ENCODE measurements at places on chromosomes 12 and 14.

- no peak for DNase-seq
Measured at GRCh38 chr12:117494833-117495655, 133.6 kb upstream of the NOS1 start.

- no peak for DNase-seq
Measured at GRCh38 chr12:78398750-78399149, 465.8 kb upstream of the SYT1 start.

- DNase-seq: no peak
Measured at GRCh38 chr12:93850481-93851256, 173.5 kb downstream of the CRADD start.

GRCh38 chr14:34386865-34387485 lies 75.1 kb downstream of the SPTSSA start:
- DNase-seq: no peak

GRCh38 chr12:27332714-27333402 lies at the start of gene BMAL2:
Gene BMAL2, plus strand, starts transcription at chr12:27332836. Its CDS starts 237 bp downstream, at chr12:27333073.
- peak; percentile 21 for DNase-seq

- no peak for DNase-seq
Measured at GRCh38 chr12:5318874-5319273, 113.0 kb upstream of the NTF3 start.

DNA sequence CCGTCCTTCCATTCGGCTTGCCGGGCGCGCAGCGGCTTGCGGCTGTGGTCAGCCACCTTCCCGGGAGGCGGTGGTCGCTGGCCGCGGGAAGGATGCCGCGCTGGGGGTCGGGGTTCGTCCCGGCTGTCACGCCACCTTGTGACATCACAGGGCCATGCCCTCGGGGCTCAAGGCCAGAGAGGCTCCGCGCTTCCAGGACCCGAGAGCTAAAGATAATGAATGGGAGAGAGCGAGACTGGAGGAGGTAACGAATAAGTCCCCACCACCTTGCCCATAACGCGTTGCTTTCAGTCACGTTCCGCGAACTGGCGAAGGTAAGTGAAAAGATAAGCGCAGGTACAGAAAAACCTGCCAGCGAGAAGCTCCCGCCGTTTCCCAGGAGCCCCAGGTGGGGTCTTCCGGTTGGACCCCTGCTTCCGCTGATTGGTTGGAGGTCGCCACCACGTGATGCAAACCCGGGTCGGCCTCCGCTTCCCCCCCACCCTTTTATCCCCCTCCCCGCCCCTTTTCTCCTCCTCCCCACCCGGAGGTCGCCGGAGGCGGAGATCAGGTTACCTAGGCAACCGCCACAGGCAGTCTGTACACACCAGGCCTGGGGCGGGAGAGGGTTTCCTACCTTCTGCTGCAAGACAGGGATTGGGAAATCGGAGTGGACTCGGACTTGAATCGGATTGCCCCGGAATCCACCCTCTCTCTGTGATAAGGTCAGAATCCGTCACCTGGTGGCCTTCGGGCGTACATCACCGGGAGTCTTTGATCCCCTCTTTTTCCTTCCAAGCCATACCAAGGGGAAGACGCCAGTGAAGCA lies at the start of gene LRRC9:
LRRC9 (plus strand) TSS at position 575 of the 808 bp plus-strand sequence.
- no peak for DNase-seq

- no peak for DNase-seq
Measured at GRCh38 chr12:114168061-114168460, 201.9 kb upstream of the RBM19 start.

GRCh38 chr12:6425590-6426531 lies 18.9 kb upstream of the CD27 start:
- no peak for DNase-seq

DNA sequence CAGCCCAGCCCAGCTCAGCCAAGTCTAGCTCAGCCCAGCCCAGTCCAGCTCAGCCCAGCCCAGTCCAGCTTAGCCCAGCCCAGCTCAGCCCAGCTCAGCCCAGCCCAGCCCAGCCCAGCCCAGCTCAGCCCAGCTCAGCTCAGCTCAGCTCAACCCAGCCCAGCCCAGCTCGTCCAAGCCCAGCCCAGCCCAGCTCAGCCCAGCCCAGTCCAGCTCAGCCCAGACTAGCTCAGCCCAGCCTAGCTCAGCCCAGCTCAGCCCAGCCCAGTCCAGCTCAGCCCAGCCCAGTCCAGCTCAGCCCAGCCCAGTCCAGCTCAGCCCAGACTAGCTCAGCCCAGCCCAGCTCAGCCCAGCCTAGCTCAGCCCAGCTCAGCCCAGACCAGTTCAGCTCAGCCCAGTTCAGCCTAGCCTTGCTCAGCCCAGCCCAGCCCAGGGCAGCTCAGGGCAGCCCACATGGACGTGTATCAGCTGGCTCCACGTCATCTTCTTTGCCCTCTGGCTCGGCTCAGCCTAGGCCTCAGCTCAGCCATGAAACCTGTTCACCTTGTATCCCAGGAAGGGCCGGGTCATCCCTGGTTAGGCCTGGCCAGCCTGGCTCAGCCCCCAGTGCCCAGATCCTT lies 185.6 kb downstream of the TMEM121 start:
- DNase-seq: no peak

- peak; percentile 7 for DNase-seq
Measured at GRCh38 chr12:95548056-95548538, 3.2 kb downstream of the USP44 start.

GRCh38 chr12:132238488-132238854 lies 90.9 kb downstream of the GALNT9 start:
- DNase-seq: no peak

DNA sequence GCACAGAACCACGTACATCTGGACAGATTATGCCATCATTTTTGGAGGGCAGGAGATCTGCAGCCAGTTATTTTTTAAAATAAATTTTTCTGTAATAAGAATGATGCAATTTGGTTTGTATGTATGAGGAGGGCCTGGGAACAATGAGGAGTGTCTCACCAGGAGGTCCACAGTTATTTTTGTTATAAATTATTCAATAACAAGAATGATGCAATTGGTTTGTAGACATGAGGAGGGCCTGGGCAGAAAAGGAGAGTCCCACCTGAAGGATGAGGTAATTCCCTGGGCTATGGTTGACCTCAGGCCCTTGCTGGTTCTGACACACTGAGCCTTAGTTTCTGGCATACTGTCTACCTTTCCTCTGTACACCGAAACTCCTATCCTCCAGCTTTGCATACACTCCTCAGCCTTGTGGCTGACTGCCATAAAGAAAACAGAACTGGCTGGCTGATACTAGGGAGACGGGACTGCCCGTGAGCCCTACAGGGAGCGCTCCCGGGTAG lies 9.0 kb upstream of the DCD start:
- DNase-seq: no peak

- no peak for DNase-seq
Measured at GRCh38 chr12:11457996-11458645, 62.8 kb upstream of the PRB2 start.

GRCh38 chr12:23495472-23495871 lies 454.0 kb downstream of the SOX5 start:
- DNase-seq: no peak

GRCh38 chr12:19010726-19011125 lies 118.8 kb upstream of the PLEKHA5 start:
- no peak for DNase-seq

- DNase-seq: no peak
Measured at GRCh38 chr12:80184926-80185325, 85.6 kb downstream of the OTOGL start.

GRCh38 chr12:10749700-10750384 lies 26.7 kb upstream of the YBX3 start:
- DNase-seq: peak; percentile 54

GRCh38 chr12:64627771-64628170 lies 17.5 kb downstream of the RASSF3 start:
- DNase-seq: no peak

- peak; percentile 95 for DNase-seq
Measured at GRCh38 chr12:54579696-54580333, 8.6 kb downstream of the PPP1R1A start.

GRCh38 chr12:124520907-124521306 lies 46.5 kb downstream of the NCOR2 start:
- no peak for DNase-seq

- DNase-seq: no peak
Measured at GRCh38 chr12:19018302-19018970, 111.1 kb upstream of the PLEKHA5 start.

- peak; percentile 46 for DNase-seq
Measured at GRCh38 chr12:124457287-124458219, 109.9 kb downstream of the NCOR2 start.

DNA sequence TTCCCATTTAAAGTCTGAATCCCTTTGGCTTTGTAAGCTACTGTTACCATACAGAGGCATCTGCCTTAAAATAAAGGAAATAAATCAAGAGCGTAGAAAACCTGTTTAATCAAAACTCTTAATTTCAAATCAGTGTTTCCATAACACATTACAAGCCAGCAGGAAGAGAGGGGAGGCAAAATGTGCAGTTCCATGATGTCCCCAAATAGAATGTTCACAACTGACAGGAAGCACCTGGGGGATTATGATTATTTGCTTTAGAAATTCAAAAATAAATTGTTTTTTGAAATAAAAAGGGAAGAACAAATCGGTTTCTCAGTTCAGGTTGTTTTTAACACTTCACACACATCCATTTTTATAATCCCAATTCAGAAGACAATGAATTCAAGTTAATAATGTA lies 21.4 kb downstream of the SOCS2 start:
- no peak for DNase-seq

DNA sequence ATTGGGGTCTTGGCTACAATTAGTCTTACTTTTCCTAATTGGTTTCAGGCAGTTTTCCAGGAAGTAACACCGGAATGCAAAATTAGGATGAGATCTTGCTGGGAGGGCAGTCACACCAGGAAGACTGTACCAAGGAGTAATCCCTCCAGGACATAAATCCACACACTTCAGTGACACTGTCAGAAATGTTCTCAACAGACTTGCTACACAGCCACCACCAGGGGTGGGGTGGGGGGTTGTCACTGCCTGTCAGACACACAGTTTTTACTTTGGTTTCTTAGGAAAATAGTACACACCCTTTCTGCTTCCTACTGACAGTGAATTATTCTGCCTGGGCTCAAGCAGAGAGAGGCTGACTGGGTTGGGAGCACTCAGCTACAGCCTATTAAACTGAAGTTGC lies 102.9 kb upstream of the CCDC196 start:
- DNase-seq: no peak

DNA sequence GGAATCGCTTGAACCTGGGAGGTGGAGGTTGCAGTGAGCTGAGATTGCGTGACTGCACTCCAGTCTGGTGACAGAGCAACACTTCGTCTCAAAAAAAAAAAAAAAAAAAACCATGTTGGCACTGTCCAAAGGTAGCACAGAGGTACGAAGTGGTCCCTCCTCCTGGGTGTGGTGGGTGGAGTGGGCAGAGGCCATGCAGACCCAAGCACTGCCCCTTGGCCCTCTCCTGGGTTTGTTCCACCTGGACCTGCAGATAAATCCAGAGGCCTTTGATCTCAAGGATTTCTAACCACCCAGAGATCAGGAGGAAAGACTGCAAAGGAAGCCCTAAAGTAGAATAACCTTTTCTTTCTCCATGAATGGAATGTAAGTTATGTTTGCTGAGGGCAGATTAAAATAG lies 8.7 kb upstream of the GALNT6 start:
- no peak for DNase-seq

DNA sequence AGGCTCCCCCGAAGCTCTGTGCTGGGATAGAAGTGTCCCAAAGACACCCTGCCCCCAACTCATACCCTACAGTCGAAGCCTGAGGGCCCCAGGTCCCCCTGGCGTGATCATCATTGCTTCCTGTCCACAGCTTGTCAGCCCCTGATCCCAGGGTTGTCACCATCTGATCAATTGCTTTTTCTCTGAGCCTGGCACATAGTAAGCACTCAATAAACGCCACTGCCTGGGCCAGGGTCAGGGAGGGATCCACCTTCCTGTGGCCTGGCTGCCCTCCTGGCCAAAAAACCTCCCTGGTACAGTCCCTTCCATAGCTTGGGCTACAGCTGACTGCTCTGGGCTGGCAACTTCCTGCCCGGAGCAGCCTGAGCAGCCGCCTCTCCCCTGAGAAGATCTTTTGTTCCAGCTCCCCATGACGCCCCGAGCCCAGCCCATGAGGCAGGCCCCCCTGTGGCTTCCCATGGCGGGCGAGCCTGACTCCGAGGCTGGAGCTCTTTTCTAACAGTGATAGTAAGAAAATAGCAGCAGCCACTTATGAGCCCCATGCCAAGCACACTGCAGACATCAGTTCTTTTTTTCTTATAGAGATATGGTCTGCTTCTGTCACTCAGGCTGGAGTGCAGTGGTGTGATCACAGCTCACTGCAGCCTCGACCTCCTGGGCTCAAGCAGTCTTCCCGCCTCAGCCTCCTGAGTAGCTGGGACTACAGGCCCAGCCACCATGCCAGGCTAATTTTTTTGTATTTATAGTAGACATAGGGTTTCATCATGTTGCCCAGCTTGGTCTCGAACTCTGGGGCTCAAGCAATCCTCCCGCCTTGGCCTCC lies 6.5 kb downstream of the SH2B3 start:
- no peak for DNase-seq

GRCh38 chr12:46560874-46561273 lies 188.3 kb upstream of the SLC38A2 start:
- DNase-seq: no peak

DNA sequence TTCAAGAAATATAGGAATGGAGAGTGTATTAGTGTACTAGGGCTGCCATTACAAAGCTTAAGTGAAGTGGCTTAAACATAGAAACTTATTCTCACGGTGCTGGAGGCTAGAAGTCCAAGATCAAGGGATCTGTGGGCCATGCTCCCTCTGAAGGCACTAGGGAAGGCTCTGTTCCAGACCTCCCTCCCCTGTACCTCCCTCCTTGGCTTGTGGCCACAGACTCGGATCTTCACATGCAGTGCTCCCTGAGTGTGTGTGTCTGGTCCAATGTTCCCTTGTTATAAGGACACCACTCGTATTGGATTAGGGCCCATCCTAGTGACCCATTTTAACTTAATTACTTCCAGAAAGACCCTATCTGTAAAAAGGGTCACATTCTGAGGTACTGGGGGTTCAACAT lies 225.6 kb downstream of the VRK1 start:
- no peak for DNase-seq
